ENCODE measurements at places on chromosomes 5 and 9. TPM values are rescaled to one million over a fixed set of nuclear protein-coding genes. Genes with fewer than 3 reads are reported as not detected.
A peak's percentile ranks its signal among the peaks of the same experiment; 100 is the strongest.

ADAMTS6 gene
- total RNA-seq = 2.8 TPM

DNA sequence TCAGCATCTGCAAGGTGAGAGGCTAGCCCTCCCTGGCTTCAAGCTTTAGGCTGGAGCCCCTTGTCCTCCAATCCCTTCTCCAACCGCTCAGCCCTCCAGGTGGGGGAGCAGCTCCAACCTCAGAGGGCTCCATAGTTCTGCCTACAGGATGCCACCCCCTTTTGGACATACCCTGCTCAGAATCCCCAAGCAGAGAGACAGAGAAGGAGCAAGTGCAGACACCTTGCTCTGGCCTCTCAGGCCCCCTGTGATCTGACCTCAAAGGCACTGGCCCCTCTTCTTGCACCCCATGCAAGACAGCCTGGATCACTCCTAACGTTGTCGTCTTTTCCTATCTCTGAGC, 101.6 kb downstream of the C5orf15 start:
- no peak overlapping the region for H3K4me3 ChIP-seq
- DNase-seq = no peak
- H3K27me3 ChIP-seq = no peaks in the 10 kb centered on the region
- no peaks in the 10 kb centered on the region for H3K36me3 ChIP-seq
- H3K27ac ChIP-seq = peak overlapping the region; percentile 15

DNA sequence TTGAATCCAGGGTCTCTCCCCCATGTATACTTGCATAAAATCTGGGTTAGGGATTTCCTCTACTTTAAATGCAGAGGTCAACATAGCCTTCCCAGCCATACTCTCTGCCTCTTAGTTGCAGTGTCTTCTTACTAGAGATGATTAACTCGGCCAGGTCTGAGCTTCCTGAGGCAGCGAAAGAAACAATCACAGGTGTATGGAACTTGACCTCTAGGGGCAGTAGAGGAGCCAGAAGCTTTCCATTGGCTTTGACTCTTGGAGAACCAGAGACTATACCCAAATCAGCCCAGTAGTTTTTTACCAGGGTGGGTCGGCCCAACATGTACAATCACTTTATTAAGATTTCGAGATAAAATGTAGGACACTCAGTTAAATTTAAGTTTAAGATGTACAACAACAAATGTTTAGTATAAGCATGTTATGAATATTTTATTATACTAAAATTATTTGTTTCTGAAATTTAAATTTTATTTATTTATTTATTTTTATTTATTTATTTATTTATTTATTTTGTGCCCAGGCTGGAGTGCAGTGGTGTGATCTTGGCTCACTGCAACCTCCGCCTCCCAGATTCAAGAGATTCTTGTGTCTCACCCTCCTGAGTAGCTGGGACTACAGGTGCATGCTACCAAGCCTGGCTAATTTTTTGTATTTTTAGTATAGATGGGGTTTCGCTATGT, 48.0 kb upstream of the DMRT3 start:
- no peaks in the 10 kb centered on the region for H3K36me3 ChIP-seq
- peaks cover 10% of the 10 kb centered on the region for H3K27me3 ChIP-seq
- H3K27ac ChIP-seq = no peak overlapping the region
- no peaks in the 10 kb centered on the region for H3K4me1 ChIP-seq
- peak; percentile 11 for DNase-seq

- no peak for DNase-seq
- H3K27me3 ChIP-seq = no peaks in the 10 kb centered on the region
- H3K27ac ChIP-seq = peak overlapping the region; percentile 91
These were observed 32.1 kb downstream of the FGD3 start for GRCh38 chr9:92979283-92980056.

- peaks cover 37% of the 10 kb centered on the region for H3K4me1 ChIP-seq
- H3K4me3 ChIP-seq = no peak overlapping the region
- H3K36me3 ChIP-seq = peaks cover 66% of the 10 kb centered on the region
- no peaks in the 10 kb centered on the region for H3K27me3 ChIP-seq
- no peak overlapping the region for H3K27ac ChIP-seq
These were observed 14.9 kb upstream of the CARD19 start for GRCh38 chr9:93081081-93081529.

SPAG8 gene
- total RNA-seq = 2.5 TPM

Measured in activated CD4-positive, alpha-beta T cell treated with anti-CD3 and anti-CD28 coated beads, Interleukin-2, amount 10 ng/mL, durations not matched to agents 7 days and 5 days (primary cell).